Stimulated activated CD4-positive, alpha-beta T cell treated with anti-CD3 and anti-CD28 coated beads, Interleukin-1b, Interleukin-23, amount 100 ng/mL, for 24 hours (primary cell): ENCODE measurements at places on chromosomes 7 and 10.

- no peak for DNase-seq
These were observed 182.2 kb downstream of the SPAG6 start for GRCh38 chr10:22527520-22527919.

DNA sequence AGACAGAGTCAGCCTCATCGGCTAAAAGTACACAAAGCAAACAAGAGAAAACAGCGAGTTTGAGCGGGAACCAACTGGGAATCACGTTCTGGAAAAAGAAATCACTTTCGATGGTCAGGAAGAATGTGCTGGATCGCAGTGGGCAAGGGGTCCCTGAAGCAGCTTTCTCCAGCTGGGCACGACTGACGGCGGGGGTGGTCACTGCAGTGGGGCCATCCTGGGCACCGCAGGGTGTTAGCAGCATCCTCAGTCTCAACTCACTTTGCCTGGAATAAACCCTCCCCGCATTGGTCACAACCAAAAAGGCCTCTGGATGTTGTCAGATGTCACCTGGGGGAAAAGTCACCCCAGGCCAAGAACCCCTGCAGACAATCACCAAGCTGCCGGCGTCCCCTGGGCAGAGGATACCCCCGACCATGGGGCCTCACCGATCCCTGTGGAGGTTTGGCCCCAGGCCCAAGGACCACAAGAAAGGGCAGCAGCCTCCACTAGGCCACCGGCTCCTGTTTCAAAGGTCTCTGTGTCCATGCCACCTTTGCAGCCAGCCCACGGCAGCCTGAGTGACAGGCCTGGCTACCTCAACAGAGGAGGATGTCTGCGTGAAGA is 42.9 kb downstream of the EBF3 start:
- DNase-seq, result no peak

GRCh38 chr7:158733775-158734494 is 29.3 kb upstream of the NCAPG2 start:
- no peak for DNase-seq

- DNase-seq, result no peak
These were observed 120.3 kb downstream of the WNT2 start for GRCh38 chr7:117202511-117202910.

DNA sequence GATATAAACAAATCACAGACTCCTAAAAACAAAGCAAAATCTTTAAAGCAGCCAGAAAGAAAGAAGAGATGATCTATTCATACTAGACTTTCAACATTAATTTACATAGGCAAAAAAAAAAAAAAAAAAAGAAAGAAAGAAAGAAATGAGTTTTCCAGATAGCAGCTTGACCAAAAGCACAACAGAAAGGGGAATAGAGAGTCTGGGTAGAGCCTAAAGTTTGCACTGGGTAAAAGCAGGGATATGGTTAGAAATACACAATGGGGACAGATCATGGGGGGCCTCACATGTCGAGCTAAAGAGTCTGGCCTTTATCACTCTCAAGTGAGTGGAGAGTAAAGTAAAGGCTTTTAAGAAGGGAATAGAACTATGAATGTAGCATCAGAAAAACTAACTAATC is 169.8 kb downstream of the SGMS1 start:
- no peak for DNase-seq

GRCh38 chr10:132022241-132022640 is 40.5 kb upstream of the BNIP3 start:
- DNase-seq, result no peak

DNA sequence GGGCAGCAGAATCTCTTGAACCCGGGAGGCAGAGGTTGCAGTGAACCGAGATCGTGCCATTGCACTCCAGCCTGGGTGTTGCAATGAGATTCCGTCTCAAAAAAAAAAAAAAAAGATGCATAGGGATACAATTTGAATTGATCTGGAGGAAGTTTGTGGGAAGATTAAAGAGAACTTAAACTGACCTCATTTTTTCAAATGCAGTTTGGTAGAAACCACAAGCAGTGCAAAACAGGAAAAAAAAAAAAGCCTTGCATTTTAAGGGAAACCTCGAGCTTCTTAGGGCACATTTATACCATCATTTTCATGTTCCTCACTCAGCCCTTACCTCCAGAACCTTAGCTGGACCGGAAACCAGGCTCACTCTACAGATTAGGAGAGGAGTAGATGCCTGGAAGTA is 2.8 kb downstream of the KCTD7 start:
- no peak for DNase-seq
